ENCODE measurements at places on chromosomes 5 and 9. TPM values are rescaled to one million over a fixed set of nuclear protein-coding genes. Genes with fewer than 3 reads are reported as not detected.

The IL9 gene
- not detected for total RNA-seq

The SLC6A3 gene
- total RNA-seq = 0.07 TPM

The CACNA1B gene
- 3.5 TPM for total RNA-seq

The PFN3 gene
- total RNA-seq = not detected

The DMRT1 gene
- total RNA-seq = not detected

The IGFBPL1 gene
- total RNA-seq = 5.6 TPM

The IRX2 gene
- 7.0 TPM for total RNA-seq

The GRXCR2 gene
- total RNA-seq = not detected

The PCDHA2 gene
- 2.5 TPM for total RNA-seq

The OTULIN gene
- total RNA-seq = 28.1 TPM

The SLC6A19 gene
- total RNA-seq = not detected

The PAEP gene
- 0.39 TPM for total RNA-seq

The TAF11L10 gene
- total RNA-seq = not detected

The SMIM32 gene
- 0.30 TPM for total RNA-seq

The RPP25L gene
- total RNA-seq = 13.9 TPM

The FIBCD1 gene
- total RNA-seq = 0.66 TPM

The PCDHGC5 gene
- 10.9 TPM for total RNA-seq

The DBH gene
- not detected for total RNA-seq

The NR5A1 gene
- 0.26 TPM for total RNA-seq

The FOXD4L4 gene
- not detected for total RNA-seq

The PCDHGA2 gene
- 0.14 TPM for total RNA-seq

The SURF6 gene
- 22.2 TPM for total RNA-seq

The TYRP1 gene
- 0.26 TPM for total RNA-seq

The RNF183 gene
- not detected for total RNA-seq

The CXXC5 gene
- total RNA-seq = 151 TPM

The SGCD gene
- 2.9 TPM for total RNA-seq

All from astrocyte (in vitro differentiated cells and primary cell).